ENCODE measurements at places on chromosomes 1 and 21. TPM values are rescaled to one million over a fixed set of nuclear protein-coding genes. Genes with fewer than 3 reads are reported as not detected.

TUFT1 gene
- total RNA-seq = 7.7 TPM

GBP4 gene
- total RNA-seq = 5.3 TPM

CRYBG2 gene
- not detected for total RNA-seq

CD34 gene
- 43.6 TPM for total RNA-seq

CASQ2 gene
- 814 TPM for total RNA-seq

CDK11B gene
- total RNA-seq = 28.4 TPM

TGFB2 gene
- 23.6 TPM for total RNA-seq

USH2A gene
- 1.8 TPM for total RNA-seq

SLAMF9 gene
- total RNA-seq = not detected

ADAMTS1 gene
- 61.6 TPM for total RNA-seq

FLG gene
- not detected for total RNA-seq

PLA2G2F gene
- not detected for total RNA-seq

LCE3A gene
- not detected for total RNA-seq

GJA8 gene
- total RNA-seq = not detected

CELA2A gene
- total RNA-seq = not detected

OR2T11 gene
- not detected for total RNA-seq

DNA sequence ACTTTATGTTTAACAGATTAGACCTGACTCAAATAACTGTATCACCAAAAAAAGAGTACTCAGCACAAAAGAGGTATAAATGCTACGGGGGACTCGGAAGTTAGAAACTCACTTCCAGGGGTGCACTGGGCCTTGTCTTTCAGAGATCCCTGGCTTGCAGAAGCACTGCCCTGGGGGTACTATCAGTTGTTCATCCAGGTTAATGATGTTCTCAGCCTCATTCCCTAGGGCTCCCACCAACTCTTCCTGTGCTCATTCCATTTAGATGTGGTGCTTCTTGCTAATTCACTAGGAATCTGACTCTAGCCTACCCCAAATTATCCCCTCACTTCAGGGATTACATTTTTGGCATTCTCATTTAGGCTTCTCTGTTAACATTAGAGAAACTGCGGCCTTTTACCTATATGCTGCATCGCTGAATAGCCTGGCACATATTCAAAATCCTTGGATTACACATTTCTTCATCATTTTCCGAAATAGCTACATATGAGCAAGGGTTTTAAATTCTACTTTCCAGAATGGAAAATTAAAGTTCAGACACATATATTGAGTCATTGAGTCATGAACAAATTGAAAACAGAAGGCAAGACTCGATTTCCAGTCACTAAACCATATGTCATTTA, 338.5 kb downstream of the KCTD3 start:
- H3K36me3 ChIP-seq = no peaks in the 10 kb centered on the region
- H3K27ac ChIP-seq = no peak overlapping the region
- no peaks in the 10 kb centered on the region for H3K27me3 ChIP-seq
- H3K4me1 ChIP-seq = no peaks in the 10 kb centered on the region

GRCh38 chr1:1943834-1944570, 24.9 kb upstream of the TMEM52 start:
- H3K4me3 ChIP-seq = no peak overlapping the region
- H3K36me3 ChIP-seq = no peaks in the 10 kb centered on the region
- H3K27me3 ChIP-seq = peaks cover 8% of the 10 kb centered on the region

- H3K4me3 ChIP-seq = no peak overlapping the region
- H3K27me3 ChIP-seq = no peaks in the 10 kb centered on the region
- no peak for DNase-seq
- H3K4me1 ChIP-seq = peaks cover 11% of the 10 kb centered on the region
Measured at GRCh38 chr21:43786807-43787440, 2.5 kb upstream of the RRP1 start.

GRCh38 chr1:119327450-119328155, 41.0 kb upstream of the HAO2 start:
- H3K27ac ChIP-seq = no peak overlapping the region
- peaks cover 6% of the 10 kb centered on the region for H3K4me1 ChIP-seq
- no peaks in the 10 kb centered on the region for H3K27me3 ChIP-seq
- DNase-seq = peak; percentile 22

DNA sequence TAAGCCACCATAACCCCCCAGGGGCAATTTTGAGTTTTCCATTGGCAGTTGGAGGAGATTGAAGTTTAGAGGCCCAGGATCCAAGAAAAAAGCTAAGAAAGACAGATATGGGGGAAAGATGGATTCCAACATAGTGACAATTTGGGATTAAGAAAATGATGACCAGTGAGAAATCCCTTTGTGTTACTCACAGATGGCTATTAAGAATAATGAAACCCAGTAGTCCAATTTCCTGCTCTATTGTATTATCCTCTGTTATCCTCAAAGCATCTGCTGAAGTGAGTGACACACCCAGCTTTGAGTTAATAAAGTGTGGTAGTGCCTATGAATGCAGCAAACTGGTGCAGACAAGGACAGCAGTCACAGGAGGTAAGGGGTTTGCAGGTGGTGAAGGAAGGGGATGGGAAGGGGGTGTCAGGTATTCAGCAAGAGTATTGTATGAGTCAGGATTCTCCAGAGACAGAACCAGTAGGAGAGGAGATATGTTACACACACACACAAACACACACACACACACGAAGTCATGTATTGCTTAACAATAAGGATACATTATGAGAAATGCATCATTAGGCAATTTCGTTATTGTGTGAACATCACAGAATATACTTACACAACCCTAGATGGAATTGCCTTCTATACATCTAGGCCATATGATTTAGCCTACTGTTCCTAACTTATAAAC, 112.4 kb upstream of the VANGL1 start:
- no peak overlapping the region for H3K27ac ChIP-seq
- H3K4me3 ChIP-seq = no peak overlapping the region
- no peaks in the 10 kb centered on the region for H3K36me3 ChIP-seq
- no peaks in the 10 kb centered on the region for H3K4me1 ChIP-seq

- H3K27me3 ChIP-seq = no peaks in the 10 kb centered on the region
- no peaks in the 10 kb centered on the region for H3K4me1 ChIP-seq
- DNase-seq = no peak
- H3K36me3 ChIP-seq = no peaks in the 10 kb centered on the region
Measured at GRCh38 chr1:94694226-94694915, 125.8 kb upstream of the SLC44A3 start.

GRCh38 chr1:201119206-201120197, 7.3 kb upstream of the CACNA1S start:
- no peaks in the 10 kb centered on the region for H3K36me3 ChIP-seq
- H3K27ac ChIP-seq = no peak overlapping the region
- DNase-seq = no peak
- peaks cover 50% of the 10 kb centered on the region for H3K27me3 ChIP-seq
- no peak overlapping the region for H3K4me3 ChIP-seq
- H3K4me1 ChIP-seq = peaks cover 4% of the 10 kb centered on the region

GRCh38 chr1:60463146-60463545, 389.6 kb upstream of the C1orf87 start:
- H3K27ac ChIP-seq = no peak overlapping the region
- H3K4me1 ChIP-seq = no peaks in the 10 kb centered on the region
- no peaks in the 10 kb centered on the region for H3K36me3 ChIP-seq
- H3K4me3 ChIP-seq = no peak overlapping the region
- H3K27me3 ChIP-seq = no peaks in the 10 kb centered on the region
- no peak for DNase-seq

GRCh38 chr1:227270554-227270953, 47.7 kb downstream of the CDC42BPA start:
- H3K4me1 ChIP-seq = no peaks in the 10 kb centered on the region
- H3K27ac ChIP-seq = no peak overlapping the region
- no peaks in the 10 kb centered on the region for H3K27me3 ChIP-seq
- DNase-seq = no peak
- H3K36me3 ChIP-seq = no peaks in the 10 kb centered on the region
- H3K4me3 ChIP-seq = no peak overlapping the region

- H3K4me1 ChIP-seq = no peaks in the 10 kb centered on the region
- DNase-seq = no peak
- no peaks in the 10 kb centered on the region for H3K27me3 ChIP-seq
- H3K36me3 ChIP-seq = no peaks in the 10 kb centered on the region
- no peak overlapping the region for H3K27ac ChIP-seq
Measured at GRCh38 chr21:25788677-25789076, 53.9 kb downstream of the GABPA start.

GRCh38 chr1:162822391-162823200, 32.1 kb downstream of the HSD17B7 start:
- H3K4me1 ChIP-seq = peaks cover 13% of the 10 kb centered on the region
- no peaks in the 10 kb centered on the region for H3K27me3 ChIP-seq
- peak overlapping the region; percentile 53 for H3K4me3 ChIP-seq
- no peak for DNase-seq

GRCh38 chr1:15322648-15323350, 75.8 kb downstream of the FHAD1 start:
- no peak overlapping the region for H3K27ac ChIP-seq
- no peaks in the 10 kb centered on the region for H3K27me3 ChIP-seq
- H3K4me1 ChIP-seq = peaks cover 11% of the 10 kb centered on the region

DNA sequence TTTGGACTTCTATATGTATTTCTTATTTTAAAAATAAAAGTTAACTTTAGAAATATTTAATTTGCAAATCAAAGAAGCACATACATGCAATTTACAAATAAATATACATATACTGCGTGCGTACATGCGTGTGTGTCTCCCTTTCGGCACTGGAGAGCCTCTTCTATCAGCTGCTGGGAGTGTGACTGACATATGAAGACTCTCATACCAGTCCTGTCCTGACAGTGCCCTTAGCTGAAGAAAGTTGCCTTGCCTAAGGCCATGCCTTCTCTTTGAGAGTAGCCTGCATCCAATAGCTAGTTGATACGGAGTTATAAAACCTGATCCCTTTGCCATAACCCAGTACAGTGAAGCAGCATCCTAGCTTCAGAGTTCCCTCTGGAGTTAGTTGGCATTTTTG, 282.4 kb upstream of the NEGR1 start:
- H3K27me3 ChIP-seq = no peaks in the 10 kb centered on the region
- H3K27ac ChIP-seq = no peak overlapping the region
- no peaks in the 10 kb centered on the region for H3K36me3 ChIP-seq
- peak; percentile 23 for DNase-seq

- H3K27ac ChIP-seq = peak within 1 kb of the TSS; percentile 57
- H3K36me3 ChIP-seq = no peaks in the 10 kb centered on the region
- peaks cover 15% of the 10 kb centered on the region for H3K27me3 ChIP-seq
Measured at GRCh38 chr1:20732588-20733359, at the start of gene SH2D5. Gene SH2D5 (minus strand): TSS chr1:20732703. CDS start chr1:20728044, 4,659 bp downstream.

GRCh38 chr1:197692965-197693364, 82.3 kb downstream of the DENND1B start:
- H3K27ac ChIP-seq = no peak overlapping the region
- peaks cover 5% of the 10 kb centered on the region for H3K4me1 ChIP-seq
- no peak for DNase-seq
- no peak overlapping the region for H3K4me3 ChIP-seq

- H3K4me1 ChIP-seq = no peaks in the 10 kb centered on the region
- no peaks in the 10 kb centered on the region for H3K36me3 ChIP-seq
- H3K27me3 ChIP-seq = no peaks in the 10 kb centered on the region
Measured at GRCh38 chr21:15809818-15810217, 80.0 kb downstream of the USP25 start.

GRCh38 chr21:44253832-44254710, 7.6 kb downstream of the DNMT3L start:
- no peaks in the 10 kb centered on the region for H3K36me3 ChIP-seq
- no peak overlapping the region for H3K27ac ChIP-seq
- H3K27me3 ChIP-seq = no peaks in the 10 kb centered on the region

- H3K36me3 ChIP-seq = no peaks in the 10 kb centered on the region
- no peak overlapping the region for H3K27ac ChIP-seq
- no peaks in the 10 kb centered on the region for H3K27me3 ChIP-seq
Measured at GRCh38 chr1:94055459-94056122, 65.4 kb downstream of the ABCA4 start.

- H3K4me3 ChIP-seq = no peak overlapping the region
- no peak overlapping the region for H3K27ac ChIP-seq
- DNase-seq = no peak
- H3K36me3 ChIP-seq = no peaks in the 10 kb centered on the region
- no peaks in the 10 kb centered on the region for H3K27me3 ChIP-seq
Measured at GRCh38 chr1:232597721-232598120, 32.2 kb downstream of the SIPA1L2 start.

DNA sequence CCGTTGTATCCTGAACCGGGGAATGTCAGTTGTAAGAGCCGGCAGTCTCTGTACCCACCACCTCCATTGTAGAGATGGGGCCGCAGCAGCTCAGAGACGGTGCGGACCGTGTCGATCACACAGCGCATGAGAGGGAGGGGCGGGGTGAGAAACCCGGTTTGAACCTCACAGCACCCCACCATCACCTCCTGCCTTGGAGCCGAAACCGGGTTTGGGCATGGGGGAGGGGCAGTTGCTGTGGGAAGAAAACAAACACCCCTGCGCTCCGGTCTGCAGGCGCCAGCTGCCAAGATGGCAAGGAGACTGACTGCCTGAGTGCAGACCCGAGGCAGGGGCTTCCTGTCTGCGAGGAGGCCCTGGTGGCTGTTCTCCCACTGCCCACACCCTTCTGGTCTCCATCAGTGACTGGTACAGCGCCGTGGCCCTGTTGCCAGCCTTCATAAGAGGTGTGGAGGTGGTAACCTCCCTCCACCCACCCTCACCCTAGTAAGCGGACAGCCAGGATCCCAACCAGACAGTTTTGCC, 69.2 kb upstream of the SSBP3 start:
- peaks cover 4% of the 10 kb centered on the region for H3K4me1 ChIP-seq
- H3K27me3 ChIP-seq = no peaks in the 10 kb centered on the region
- H3K27ac ChIP-seq = no peak overlapping the region
- H3K4me3 ChIP-seq = peak overlapping the region; percentile 50

DNA sequence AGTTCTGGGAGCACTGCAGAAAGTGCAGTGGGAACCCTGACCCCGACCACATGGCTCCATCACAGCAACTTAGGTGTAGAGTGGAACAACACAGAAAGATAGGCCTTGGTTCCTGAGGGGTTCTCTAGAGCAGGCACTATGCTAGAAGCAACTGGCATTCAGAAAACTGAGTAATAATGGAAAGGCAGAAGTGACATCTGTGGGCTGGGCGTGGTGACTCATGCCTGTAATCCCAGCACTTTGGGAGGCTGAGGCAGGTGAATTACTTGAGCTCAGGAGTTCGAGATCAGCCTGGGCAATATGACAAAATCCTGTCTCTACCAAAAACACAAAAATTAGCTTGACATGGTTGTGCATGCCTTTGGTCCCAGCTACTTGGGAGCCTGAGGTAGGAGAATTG, 5.3 kb downstream of the MRPS15 start:
- no peaks in the 10 kb centered on the region for H3K27me3 ChIP-seq
- no peak overlapping the region for H3K4me3 ChIP-seq
- H3K27ac ChIP-seq = no peak overlapping the region
- peaks cover 78% of the 10 kb centered on the region for H3K36me3 ChIP-seq
- H3K4me1 ChIP-seq = peaks cover 16% of the 10 kb centered on the region

GRCh38 chr21:43190544-43190943, 21.7 kb downstream of the CRYAA start:
- peaks cover 10% of the 10 kb centered on the region for H3K4me1 ChIP-seq
- no peak for DNase-seq
- H3K27ac ChIP-seq = no peak overlapping the region
- H3K36me3 ChIP-seq = no peaks in the 10 kb centered on the region
- H3K4me3 ChIP-seq = no peak overlapping the region
- H3K27me3 ChIP-seq = no peaks in the 10 kb centered on the region

- H3K4me3 ChIP-seq = no peak overlapping the region
- H3K4me1 ChIP-seq = no peaks in the 10 kb centered on the region
- H3K27ac ChIP-seq = no peak overlapping the region
Measured at GRCh38 chr1:201218409-201218808, 27.8 kb downstream of the IGFN1 start.

Measured in heart left ventricle (tissue), 16 donors.